Erythroblast (primary cell): ENCODE measurements at places on chromosomes 2 and 18.

DNA sequence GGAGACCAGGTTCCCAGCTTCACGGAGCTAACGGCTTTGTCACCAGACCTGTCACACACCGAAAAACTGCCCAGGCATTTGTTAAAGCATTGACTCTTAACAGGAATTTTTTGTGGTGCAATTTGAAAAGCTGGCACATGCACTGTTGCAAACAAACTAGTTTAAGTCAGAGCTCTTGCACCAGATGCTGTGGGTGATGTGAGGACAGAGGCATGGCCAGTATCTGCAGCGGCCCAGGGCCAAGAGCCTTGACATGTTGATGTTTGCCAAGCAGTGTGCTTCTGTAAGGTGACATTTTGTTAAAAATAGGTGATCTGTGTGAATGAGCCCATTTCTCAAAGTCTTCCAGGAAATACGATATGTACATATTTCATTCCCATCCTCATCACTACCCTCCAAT, 142.5 kb downstream of the MTCL1 start:
- DNase-seq: no peak

GRCh38 chr2:176128982-176129796, at the start of gene HOXD8:
TSS of gene HOXD8 (plus strand) at chr2:176129705. CDS start at chr2:176130367, 662 bp downstream.
- peak; percentile 81 for DNase-seq

DNA sequence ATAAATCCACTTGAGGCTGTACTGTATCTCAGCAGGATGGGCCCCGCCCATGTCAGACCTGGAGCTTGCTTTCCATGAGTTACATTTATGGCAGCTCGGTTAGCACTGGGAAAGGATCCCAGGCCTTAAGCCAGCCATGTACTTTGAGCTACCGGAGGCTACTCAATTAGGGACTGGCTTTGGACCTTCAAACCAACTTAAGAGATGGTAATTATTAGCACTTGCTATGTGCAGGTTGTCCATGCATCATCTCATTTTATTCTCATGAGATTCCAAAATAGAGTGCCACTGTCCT, 64.4 kb downstream of the ACTR2 start:
- DNase-seq: no peak

- no peak for DNase-seq
Measured at GRCh38 chr2:96626553-96626942, 11.6 kb downstream of the KANSL3 start.

GRCh38 chr2:177201919-177202346, 10.7 kb upstream of the HNRNPA3 start:
- DNase-seq: no peak

GRCh38 chr18:63532471-63532870, 9.7 kb upstream of the SERPINB12 start:
- DNase-seq: no peak

DNA sequence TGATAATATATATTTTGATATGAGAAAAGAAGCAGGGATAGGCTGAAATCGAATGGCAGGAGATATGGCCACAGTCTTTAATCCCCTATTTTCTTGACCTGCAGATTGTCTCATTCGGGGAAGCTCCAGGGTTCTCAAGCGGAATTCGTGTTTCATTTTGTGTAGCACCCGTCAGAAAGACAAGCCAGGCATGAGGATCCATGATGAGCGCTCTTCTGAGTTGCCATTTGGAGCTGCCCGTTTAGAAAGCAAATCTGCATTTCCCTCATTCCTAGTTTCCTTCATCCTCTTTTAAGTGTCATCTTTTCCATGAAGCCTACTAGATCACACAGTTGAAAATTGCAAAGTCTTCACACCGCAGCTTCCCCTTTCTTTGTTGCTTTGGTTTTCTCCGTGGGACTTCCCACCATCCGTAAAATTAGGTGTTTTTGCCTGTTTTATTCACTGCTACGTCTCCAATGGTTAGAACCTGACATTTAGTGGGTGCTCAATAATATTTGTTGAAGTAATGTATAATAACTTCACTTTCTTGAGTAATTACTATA, 16.9 kb downstream of the HNMT start:
- DNase-seq: no peak

DNA sequence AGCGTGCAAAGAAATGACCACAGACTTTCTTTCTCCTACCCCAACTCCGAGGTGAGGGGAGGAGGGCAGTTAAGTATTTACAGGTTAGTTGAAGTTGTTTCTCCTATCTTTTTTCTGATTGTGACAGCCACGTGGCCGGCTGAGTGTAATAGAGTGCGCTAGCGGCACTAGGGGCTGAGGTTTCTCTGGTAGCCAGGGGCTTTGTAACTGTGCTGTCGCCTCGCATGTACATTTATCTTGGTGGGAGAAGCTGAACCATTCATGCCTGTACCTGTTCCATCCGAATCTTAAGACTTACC, 214.1 kb upstream of the STON1 start:
- peak; percentile 64 for DNase-seq

DNA sequence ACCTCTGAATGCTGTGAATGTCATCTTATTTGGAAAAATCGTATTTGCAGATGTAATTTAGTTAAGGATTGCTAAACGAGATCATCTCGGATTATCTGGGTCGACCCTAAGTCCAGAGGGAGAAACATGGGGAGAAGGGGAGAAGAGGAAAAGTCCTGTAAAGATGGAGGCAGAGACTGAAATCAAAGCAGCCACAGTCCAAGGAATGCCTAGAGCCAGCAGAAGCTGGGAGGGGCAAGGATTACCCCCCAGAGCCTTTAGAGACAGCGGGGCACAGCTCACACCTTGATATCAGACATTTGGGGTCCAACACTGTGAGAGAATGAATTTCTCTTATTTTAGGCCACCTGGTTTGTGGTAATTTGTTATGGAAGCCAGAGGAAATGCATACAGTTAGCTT, 104.9 kb upstream of the YPEL5 start:
- DNase-seq: no peak

DNA sequence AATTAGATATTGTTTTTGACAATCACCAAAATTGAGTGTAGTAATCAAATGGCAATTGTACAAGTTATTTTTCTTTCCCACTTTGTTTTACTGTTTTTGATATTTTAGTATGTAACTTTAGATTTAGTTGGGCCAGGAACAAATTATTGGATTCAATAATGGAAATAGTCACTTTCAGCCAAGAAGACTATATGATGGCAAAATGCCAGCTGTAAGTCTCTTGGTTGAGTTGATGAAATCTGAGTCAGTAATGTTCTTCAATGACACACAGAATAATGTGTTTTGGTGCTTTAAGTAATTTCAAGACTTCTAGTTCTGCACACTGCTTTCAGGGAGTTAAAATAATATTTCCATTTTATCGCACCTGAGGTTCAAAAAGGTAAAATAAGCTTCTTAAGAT, 2022.0 kb upstream of the CELF4 start:
- no peak for DNase-seq

DNA sequence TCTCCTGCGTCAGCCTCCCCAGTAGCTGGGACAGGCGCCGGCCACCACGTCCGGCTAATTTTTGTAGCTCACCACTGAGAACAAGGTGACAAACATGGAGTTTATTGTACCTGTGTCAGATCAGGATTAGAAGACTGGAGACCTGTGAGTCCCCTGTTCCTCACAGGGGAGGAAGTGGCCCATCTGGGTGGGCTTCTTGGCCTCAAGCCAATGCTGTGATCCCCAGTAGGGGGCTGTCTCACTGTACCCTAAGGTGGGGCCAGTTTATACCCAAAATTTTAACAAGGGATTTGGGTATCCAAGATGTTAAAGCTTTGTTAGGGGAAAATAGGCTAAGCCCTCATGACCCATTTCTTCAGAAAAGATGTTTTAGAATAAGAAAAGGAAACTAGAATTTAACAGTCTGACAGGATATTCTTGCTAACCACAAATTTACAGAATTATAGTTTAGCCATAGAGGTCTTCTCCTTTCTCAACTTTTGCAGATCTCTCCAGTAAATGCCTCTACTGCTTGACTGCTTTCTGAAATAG, 16.3 kb downstream of the PCBP1 start:
- DNase-seq: no peak

GRCh38 chr18:7590826-7591560, 23.9 kb downstream of the PTPRM start:
- no peak for DNase-seq

GRCh38 chr18:11517704-11518103, 91.7 kb upstream of the SLC35G4 start:
- no peak for DNase-seq

- DNase-seq: no peak
Measured at GRCh38 chr2:75162259-75162658, 37.1 kb downstream of the TACR1 start.

DNA sequence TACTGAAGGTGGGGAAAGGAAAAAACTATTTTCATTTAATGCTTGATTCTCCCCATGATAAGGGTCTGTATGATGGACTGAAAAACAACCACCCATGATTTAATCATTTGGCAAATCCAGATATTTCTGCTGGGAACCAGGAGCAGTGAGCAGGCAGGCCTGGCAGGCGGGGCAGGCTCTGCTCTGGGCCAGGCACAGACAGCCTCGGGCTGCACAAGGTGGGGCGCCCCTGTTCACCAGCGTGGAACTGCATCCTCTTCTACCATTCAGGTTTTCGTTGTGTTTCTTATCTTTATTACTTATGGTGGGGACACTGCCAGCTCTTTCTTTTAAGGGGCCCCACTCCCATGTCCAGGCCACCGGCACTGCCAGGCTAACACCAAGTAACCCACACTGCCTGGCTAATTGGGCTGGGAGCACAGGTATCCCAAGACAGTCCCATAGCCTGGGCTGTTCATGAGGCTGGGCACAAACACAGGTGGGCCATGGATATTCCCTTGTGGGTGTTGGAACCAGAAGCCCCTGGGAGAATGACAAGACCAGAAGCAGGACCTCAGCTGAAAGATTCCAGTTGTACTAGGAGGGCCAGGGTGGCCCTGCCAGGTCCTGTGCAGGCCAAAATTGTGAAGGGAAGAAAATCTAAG, 57.1 kb upstream of the RALBP1 start:
- no peak for DNase-seq

DNA sequence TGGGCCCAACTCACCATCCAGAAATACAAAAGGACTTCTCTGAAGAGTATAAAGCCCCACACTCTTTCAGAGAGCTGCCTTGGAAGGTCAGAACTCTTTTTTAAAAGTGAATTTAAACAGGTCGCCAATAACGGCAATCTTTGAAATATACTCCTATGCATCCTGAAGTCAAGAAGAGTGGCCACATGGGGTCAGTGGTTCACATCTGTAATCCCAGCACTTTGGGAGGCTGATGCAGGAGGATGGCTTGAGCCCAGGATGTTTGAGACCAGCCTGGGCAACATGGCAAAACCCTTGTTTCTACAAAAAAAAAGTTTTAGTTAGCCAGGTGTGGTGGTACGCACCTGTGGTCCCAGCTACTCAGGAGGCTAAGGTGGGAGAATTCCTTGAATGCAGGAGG, 68.1 kb upstream of the FZD7 start:
- DNase-seq: peak; percentile 4

- no peak for DNase-seq
Measured at GRCh38 chr2:70905443-70906421, 30.0 kb upstream of the ATP6V1B1 start.

- DNase-seq: no peak
Measured at GRCh38 chr2:240876035-240876474, 7.4 kb downstream of the AGXT start.

- DNase-seq: no peak
Measured at GRCh38 chr2:133675-134593, 87.6 kb upstream of the FAM110C start.

DNA sequence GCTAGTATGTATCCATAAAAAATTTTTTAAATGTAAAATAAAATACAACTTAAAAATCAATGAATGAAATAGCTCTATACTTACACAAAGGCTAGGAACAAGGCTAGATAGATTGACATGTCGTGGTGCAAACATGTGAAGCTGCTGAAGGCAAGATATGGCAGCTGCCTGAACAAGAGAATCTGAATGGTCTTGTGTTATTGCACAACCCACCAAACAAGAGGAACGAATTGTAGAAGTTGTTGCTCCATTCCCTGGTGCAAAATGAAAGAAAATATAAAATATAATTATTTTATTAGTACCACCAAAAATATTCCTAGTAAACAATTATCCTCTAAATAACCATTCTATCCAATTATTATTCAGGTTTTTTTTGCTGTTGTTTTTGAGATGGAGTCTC, 46.4 kb downstream of the HEATR5B start:
- no peak for DNase-seq

DNA sequence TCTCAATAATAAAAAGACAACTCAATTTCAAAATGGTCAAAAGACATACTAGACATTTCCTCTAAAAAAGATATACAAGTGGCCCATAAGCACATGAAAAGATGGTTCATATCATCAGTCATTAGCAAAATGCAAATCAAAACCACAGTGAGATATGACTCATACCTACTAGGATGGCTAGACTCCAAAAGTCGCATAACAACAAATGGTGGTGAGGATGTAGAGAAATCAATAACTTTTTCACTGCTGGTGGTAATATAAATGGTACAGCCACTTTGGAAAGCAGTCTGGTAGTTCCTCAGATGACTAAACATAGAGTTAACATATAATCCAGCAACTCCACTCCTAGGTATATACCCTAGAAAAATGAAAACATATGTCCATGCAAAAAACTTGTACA, 242.3 kb upstream of the NOL4 start:
- no peak for DNase-seq

DNA sequence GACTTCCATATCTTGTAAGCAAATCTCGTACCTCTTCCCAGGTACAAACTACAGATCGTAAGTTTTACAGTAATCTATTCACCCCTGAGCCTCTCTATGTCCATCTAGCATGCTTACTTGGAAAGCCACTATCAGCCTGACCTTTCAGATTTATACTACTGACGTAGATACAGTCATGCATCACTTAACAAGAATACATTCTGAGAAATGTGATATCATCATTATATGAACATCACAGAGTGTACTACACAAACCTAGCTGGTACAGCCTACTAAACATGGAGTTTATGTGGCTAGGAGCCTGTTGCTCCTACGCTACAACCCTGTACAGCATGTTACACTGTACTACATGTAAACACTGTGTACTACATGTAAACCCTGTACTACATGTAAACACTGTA, 293.2 kb upstream of the ZNF804A start:
- DNase-seq: no peak

GRCh38 chr2:164755952-164756351, 85.7 kb downstream of the COBLL1 start:
- DNase-seq: no peak

- DNase-seq: no peak
Measured at GRCh38 chr18:63303547-63303946, 16.0 kb downstream of the BCL2 start.

- no peak for DNase-seq
Measured at GRCh38 chr2:147715807-147716206, 129.0 kb upstream of the ACVR2A start.

DNA sequence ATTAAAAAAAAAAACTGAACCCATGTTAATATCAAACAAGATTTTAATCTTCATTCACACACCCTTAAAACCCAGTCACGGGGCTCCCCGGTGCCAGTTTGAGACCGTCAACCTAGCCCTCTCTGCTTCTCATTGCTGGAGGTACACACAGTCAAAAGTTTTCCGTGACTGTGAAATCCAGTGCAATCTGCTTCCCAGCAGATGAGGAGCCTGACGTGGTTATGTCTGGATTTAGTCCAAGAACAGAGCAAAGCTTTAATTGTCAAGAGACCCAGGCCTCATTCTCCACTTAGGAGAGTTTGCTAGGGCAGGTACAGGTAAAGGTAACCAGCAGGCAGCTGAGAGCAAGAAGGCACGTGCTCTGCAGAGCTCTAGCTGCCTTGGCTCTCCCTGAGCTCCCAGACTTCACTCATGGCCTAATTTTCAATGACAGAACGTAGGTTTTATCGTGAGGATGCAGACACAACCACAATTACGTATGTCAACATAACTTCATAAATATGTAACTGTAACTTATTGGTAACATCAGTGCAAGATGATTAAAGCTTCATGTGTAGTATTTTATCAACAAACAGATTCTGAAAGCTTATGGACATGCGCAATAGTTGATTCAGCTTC, 56.3 kb downstream of the SLC16A14 start:
- DNase-seq: no peak

- DNase-seq: no peak
Measured at GRCh38 chr2:101479810-101480209, 4.9 kb upstream of the RFX8 start.
